ENCODE measurements at places on chromosomes 6 and 20.

DNA sequence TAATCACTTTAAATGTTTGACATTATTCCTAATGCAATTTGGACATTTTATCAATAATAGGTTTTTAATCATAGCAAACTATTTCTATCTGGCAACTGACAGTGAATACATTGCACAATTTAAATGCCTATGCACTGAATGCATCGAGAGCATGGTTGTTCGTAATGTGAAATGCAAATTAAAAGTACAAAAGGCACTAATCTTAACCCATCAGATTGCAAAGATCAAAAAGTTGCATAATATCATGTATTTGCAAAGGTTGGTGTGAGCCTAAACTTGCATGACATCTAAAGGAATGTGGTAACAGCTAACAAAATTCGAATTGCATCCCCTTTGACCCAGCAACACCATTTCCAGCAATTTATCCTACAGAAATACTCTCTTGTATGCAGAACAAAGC lies 469.9 kb upstream of the IRAK1BP1 start:
- no peak for DNase-seq

DNA sequence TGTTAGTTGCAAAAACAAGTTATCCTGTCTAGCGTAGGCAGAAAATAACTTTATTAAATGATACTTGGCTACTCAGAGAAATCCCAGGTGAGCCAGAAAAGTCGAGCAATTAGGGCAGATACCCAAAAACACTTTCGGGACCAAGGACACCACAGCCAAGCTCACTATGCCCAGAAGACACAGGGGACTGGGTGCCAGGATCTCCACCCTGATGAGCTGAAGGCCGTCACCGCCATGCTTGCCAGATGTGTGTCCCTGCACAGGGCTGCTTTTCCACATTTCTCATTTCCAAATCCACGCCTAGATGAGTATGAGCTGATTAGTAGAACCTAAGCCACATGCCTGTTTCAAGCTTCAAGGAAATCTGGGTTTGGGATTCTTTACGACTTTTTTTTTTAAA lies 214.0 kb upstream of the SMLR1 start:
- no peak for DNase-seq

GRCh38 chr6:139303185-139303584 lies 11.4 kb upstream of the TXLNB start:
- no peak for DNase-seq

DNA sequence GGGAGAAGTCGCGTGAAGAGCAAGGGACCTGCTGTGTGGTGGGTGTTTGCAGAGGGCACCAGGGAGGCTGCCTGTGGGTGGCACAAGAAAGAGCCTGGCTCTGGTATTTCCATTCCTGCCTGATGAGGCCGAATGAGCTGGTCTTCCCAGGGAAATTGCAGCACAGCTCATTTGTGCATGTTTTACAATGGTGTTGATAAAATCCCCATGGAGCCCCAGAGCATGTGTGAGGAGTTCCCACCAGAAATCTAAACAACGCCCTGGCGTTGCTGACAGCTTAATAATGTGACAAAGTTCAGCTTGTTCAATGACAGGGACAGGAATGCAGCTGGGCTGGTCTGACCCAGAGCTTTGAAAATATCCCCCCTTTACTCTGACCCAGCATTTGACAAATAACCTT lies 135.5 kb downstream of the CLIC5 start:
- no peak for DNase-seq

DNA sequence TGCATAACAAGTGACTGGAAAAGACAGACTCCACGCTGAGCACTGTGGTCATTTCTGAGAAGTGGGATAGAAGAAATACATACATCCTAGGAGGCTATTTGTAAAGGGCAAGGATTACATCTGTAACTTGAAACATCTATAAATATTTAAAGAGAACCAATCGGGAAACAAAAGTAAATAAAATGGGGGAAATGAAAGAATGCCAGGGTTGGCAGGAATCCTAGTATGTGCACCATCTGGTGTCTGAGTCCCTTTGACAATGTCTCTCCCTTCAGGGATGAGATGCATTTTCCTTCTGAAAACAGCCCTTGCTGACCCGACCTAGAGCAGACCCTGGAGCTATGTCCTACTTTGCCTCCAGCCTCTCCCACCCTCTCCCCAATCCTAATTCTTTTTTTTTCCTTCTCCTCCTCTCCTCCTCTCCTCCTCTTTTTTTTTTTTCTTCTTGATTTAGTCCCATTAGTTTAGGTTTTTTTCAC lies 53.2 kb downstream of the VSTM2L start:
- no peak for DNase-seq

GRCh38 chr20:58078741-58079522 lies 149.5 kb downstream of the ANKRD60 start:
- no peak for DNase-seq

GRCh38 chr20:59829054-59829785 lies 104.2 kb downstream of the SYCP2 start:
- DNase-seq = no peak

DNA sequence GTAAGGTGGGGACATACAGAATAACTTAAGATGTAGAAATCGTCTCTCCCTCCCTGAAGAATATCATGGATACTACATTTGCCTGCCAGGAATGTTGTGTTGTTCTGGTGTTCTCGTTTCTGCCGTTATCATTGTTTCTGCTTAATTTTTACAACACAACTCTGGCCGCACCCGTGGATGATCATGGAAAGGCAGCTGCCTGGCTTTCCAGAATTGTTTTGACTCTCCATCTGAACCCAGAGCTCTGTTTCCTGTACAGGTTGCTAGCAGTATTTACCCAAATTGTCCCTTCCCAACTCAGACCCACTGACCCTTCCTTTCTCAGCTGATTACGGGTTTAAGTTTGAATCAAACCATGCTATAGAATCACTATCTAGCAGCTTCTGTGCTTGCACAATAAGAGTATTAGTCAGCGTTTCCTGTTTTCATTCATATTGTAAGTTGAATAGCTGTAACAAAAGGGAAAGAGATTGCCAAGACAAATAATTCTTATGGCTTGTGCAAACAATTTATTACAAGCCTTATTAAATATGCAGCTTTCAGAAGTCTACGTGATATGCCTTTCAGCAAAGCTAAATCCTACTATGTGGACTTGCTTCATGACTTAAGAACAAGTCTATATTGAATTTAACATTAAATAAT lies 139.0 kb downstream of the MTHFD1L start:
- DNase-seq = no peak

DNA sequence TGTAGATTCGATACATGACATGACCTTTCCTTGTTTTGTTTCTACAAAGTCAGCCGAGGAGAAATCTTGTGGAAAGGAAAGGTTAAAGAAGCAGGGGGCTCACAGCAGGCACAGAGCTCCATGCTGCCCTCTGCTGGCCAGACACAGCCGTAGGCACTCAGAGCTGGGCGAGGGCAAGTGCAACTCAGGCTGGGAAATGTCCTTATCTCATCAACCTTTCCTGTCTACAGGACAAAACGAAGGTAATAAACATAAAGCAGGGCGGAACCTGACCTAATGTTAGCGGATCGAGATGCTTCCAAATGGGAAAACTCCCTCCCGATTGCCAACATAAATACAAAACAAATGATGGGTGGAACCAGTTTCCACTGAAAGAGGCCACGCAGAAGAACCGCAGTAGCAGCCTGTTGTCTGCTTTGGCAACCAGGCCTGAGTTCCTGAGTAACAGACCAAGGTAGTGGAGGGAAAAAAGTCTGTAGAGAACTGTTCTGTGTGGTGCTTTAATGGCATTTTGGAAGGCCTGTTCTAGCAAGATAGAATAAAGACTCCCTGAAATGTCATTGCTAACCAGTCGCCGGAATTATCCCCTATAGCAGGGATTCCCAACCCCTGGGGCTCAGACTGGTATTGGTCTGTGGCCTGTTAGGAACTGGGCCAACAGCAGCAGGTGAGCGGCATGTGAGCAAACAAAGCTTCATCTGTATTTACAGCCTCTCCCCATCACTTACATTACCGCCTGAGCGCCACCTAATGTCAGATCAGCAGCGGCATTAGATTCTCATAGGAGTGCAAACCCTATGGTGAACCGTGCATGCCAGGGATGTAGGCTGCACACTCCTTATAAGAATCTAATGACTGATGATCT lies 85.2 kb downstream of the MBOAT1 start:
- peak; percentile 34 for DNase-seq

- DNase-seq = no peak
These were observed 1.3 kb upstream of the MUCL3 start for GRCh38 chr6:30939473-30939872.

GRCh38 chr6:136036601-136037000 lies 185.1 kb downstream of the PDE7B start:
- DNase-seq = no peak

GRCh38 chr6:156794546-156795354 lies 17.6 kb downstream of the ARID1B start:
- no peak for DNase-seq

- no peak for DNase-seq
These were observed 618.6 kb downstream of the CBLN4 start for GRCh38 chr20:55386686-55387085.

DNA sequence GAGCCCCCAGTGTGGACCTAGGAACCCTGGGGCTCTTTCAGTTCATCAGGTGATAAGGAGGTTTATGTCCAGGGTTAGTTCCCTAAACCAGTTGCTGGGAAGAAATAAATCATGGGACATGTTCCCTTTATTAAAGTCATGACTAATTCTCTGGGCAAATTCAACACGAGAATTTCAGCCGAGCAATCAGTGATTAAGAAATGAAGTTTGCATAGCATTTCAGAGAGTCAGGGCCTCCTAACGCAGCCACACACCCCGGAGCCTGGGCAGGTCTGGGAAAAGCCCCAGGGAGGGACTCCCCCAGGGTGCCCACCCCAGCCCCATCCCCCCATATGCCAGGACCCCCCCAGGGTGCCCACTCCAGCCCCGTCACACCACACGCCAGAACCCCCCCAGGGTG lies 20.1 kb downstream of the SLCO4A1 start:
- no peak for DNase-seq

DNA sequence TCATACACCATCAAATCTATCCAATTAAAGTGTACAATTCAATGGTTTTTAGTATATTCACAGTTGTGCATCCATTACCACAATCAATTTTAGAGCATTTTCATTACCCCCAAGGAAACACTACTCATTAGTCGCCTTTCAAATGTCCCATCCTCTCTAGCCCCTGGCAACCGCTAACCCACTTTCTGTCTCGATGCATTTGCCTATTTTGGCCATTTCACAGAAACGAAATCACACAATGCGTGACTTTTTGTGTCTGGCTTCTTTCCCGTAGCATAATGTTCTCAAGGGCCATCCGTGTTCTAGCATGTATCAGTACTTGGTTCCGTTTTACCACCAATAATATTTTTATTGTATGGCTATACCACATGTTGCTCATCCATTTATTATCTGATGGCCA lies 51.7 kb downstream of the PPP1R3G start:
- DNase-seq = no peak

DNA sequence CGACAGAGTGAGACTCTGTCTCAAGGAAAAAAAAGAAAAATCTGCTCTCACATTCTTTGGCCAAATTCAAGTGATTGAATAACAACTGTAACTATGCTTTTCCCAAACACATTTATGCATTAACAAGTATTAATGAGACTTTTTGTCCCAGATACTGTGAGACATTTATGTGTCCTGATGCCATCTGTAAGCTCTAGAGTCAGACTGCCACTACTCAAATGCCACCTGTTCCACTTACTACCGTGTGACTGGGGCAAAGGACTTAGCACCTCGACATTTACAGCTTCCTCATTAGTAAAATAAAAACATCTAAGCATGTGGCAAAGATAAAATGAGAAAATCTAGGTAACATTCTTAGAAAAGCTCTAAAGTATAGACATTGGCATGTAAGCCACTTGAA lies 178.1 kb upstream of the MARCKS start:
- DNase-seq = no peak

GRCh38 chr20:4937407-4938319 lies 63.6 kb downstream of the SLC23A2 start:
- DNase-seq = no peak

DNA sequence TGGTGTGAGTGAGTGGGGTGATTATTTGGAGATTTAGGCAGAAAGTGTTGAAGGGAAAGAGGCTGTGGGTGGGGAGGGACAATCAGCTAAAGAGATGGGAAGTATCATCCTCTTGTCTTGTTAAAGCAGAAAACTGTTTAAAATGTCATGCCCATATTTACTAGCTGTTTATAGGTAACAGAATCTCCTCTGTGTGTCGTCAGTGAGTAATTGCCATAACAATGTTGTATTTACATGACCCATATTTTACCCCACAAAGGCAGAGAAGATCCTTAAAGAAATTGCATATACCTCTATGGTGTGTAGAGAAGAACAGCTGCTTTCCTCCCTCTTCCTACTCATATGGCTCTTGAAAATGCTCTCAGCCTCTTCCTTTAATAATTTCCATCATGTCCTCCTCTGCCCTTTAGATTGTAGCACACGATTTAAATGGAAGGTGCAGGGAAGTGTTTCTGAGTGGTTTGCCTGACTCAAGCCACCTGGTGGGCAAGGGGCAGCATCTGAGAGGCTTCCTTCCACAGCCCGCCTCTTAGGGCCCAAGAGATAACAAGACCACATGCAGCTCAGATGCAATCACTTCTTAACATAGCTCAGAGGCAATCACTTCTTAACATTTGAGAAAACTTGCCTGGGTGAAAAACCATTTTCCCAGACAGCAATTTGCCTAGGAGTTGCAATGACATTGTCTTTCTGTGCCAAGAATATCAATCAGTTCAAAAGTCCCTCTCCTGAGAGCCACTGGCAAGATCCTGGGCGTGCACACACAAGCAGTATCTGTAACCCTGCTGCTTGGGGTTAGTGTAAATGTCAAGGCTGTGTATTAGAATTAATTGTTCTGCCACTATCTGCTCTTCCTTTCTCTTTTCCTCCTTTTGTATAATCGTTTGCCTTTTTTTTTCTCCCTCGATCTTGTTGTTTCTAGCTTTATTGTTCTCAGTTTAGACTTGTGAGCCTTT lies 44.1 kb upstream of the EDN1 start:
- no peak for DNase-seq

DNA sequence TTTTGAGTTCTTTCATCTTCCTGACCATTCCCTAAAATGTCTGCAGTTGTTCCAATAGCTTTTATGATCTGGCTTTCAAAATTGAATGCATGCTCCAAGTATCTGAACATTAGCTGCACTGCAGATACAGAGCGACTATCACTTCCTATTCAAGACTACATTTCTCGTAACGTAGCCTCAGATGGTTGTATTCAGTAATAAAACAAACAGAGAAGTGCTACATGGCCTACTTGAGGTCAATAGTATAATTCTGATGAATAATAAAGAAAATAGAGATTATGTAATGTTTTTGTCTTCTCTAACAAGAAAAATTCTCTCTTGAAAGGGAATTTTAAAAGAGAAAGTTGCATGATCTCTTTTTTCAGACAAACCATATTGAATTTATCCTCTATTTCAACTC lies 333.9 kb upstream of the IRAK1BP1 start:
- DNase-seq = no peak

DNA sequence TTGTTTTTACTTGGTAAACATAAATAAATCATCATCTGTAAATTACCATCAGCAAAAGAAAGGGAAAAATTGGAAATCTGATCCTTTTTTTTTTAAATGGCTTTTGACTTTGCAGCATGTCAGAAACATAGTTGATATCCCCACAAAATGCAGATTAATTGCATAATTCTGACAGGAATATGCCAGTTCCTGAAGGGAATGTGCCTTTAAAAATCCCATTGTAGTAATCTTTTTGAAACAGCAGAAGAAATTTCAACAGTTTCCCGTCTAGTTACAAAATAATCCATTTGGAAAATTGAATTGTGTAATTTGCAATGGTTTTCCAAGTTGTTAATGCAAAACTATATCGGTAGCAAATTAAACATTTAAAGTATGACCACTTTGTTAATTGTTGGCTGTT lies 95.2 kb downstream of the DOK5 start:
- DNase-seq = no peak
